Lung microvascular endothelial cell (primary cell): ENCODE measurements at places on chromosomes 1 and 21.

GRCh38 chr1:47866601-47867437 is 130.4 kb downstream of the TRABD2B start:
- DNase-seq = no peak

DNA sequence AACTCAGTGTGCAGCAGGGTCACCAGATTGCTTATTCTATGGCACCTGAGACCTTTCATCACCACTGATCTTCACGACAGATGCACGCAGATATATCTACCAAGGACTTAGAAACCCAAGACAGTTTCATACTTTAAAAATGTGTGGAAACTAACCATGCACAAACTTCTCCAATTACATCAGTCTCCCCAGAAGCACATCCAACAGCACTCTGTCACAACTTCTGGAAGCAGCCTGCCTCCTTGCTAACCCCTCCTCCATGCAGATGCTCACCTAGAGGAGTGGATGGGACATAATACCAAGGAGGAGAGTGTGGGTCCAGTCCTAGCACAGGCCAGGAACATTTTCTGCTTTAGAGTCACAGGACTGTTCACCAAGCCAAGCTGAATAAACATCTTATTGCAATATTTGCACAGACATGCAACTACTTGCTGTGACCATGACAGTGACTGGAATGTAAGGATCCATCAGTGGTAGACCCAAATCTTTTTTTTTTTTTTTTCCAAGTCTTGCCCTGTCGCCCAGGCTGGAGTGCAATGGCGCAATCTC is 69.4 kb downstream of the HIVEP3 start:
- no peak for DNase-seq

DNA sequence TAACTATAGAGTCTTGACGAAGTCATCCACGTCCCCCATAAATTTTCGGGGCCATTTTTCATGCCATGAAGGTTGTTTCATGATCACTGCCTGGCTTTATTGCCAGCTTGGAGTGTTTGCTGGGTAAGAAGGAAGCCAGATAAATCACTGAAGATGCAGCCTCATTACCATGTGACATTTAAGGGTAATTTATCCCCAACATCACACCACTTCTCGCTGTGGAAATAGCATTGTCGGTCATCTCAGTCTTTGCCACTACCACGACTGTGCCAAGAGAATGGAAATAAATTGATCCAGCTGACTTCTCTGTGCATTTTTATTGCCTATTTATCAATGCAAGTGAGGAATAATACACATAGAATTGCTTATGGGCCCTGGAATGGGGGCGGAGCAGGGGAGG is 617.9 kb downstream of the AJAP1 start:
- DNase-seq = no peak

DNA sequence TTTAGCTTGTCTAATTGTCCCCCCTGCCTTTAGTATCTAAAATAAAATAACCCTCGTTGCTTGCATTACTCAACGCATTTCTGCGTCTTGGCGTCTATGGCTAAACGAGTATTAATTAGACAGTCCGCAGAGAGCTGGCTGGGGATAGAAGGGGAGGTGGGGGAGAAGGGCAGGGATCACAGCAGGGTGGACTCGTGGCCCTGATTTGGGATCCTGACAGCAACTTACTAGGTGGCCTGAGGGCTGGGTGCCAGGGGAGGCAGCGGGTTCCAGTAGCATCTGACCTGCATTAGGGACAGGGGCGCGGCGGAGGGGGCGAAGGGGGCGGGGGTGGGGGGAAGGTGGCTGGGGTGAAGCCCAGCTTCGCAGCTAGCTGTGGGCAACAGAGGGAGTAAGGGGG is 1.1 kb upstream of the BACE2 start:
- DNase-seq = no peak

GRCh38 chr1:89657886-89658285 is 25.0 kb downstream of the LRRC8C start:
- DNase-seq = no peak

GRCh38 chr1:99464738-99465137 is 181.2 kb upstream of the PALMD start:
- DNase-seq = no peak
